ENCODE measurements at places on chromosomes 3 and 15.

DNA sequence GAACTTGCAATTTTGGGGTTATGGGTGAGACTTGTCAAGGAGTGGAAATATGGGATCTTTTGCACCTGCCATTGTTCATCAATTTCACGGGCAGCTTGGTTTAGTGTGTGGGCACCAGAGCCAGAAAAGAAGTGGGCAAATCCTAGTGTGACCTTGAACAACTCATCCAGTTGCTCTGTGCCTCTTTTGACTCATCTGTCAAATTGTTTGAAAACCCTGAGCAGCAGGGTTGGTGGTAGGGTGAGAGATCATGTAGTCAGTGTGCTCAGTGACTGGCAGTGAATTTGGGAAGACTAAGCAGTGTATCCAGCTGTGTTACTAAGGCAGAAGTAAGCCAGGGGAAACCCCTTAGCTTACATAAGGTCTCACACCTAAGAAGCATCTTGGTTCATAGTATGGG, 293.0 kb upstream of the TRIM42 start:
- peak; percentile 16 for DNase-seq

GRCh38 chr3:184134746-184135148, 411 bp upstream of the EIF2B5 start:
- DNase-seq, result no peak

- no peak for DNase-seq
Observed at GRCh38 chr3:56874269-56874668, 72.5 kb upstream of the ARHGEF3 start.

DNA sequence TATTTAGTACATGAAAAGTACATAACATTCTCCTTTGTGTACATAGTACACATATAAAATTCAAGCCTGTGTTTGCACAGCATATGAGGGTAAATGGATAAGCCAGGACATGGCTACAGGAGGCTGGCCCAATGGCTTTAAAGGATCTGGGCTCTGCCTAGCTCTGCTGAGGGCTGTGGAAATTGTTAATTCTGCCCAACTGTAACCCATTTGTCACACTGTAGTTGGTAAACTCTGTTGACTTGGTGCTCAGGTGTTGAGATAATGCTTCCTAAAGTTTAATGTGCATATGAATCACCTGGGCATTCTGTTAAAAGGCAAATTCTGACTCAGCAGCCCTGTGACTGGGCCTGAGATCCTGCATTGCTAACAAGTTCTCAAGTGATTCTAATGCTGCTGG, 196.5 kb upstream of the ZPLD1 start:
- DNase-seq, result peak; percentile 99

GRCh38 chr3:184352149-184352785, 9.1 kb downstream of the CLCN2 start:
- no peak for DNase-seq

- DNase-seq, result no peak
Observed at GRCh38 chr3:148916132-148916531, 51.0 kb downstream of the CPA3 start.

GRCh38 chr15:43410572-43411214, 39.8 kb downstream of the TUBGCP4 start:
- DNase-seq, result peak; percentile 39

DNA sequence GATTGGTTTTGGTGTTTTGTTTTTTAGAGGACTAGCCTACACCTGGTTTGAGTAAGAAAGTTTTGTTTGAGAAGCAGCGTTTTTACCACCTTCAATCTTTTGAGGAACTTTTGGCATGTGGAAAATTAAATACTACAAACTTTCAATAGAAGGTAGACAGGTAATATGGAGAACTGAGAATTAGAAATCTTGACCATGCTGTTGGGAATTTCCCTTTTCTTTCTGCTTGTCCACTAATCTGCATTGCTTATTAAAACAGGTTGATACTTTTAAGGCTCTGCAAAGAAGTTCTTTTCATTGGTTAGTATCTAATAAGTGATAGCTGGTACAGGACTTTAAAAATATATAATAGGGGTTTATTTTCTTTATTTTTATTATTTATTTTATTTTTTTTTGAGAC, 31.9 kb downstream of the UBE2E1 start:
- no peak for DNase-seq

GRCh38 chr3:123442125-123442524, 6.8 kb downstream of the ADCY5 start:
- no peak for DNase-seq

GRCh38 chr3:172557515-172558220, 34.4 kb upstream of the TNFSF10 start:
- DNase-seq, result peak; percentile 89

- DNase-seq, result no peak
Observed at GRCh38 chr3:100396967-100397366, 3.9 kb downstream of the TOMM70 start.

DNA sequence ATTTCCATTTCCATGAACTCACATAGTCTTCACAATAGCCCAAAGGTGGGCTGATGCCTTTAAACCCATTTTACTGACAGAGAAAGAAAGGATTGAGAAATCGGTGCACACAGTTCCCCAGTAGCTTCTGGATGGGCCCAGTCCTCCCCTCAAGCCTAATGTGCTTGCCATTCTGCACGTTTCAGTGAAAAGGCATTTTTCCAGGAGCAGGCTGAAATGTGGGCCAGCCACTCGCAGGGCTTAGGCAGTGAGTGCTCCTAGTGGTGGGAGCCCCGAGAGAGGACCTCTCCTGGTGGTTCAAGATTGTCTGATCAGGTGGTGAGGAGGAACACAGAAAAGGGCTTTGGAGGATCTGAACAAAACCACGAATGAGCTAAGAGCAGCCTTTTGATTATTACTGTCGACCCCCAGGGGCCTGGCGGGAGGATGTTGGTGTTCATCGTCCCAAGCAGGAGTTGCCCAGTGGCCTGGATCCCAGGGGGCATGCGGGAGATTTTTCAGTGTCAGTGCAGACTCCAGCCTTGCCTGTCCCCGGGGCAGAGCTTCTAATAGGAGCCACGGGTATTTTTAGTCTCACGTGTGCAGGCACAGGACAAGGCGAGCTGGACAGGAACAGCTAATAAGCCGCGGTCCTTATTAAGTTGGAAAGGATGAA, 8.7 kb upstream of the KY start:
- no peak for DNase-seq

DNA sequence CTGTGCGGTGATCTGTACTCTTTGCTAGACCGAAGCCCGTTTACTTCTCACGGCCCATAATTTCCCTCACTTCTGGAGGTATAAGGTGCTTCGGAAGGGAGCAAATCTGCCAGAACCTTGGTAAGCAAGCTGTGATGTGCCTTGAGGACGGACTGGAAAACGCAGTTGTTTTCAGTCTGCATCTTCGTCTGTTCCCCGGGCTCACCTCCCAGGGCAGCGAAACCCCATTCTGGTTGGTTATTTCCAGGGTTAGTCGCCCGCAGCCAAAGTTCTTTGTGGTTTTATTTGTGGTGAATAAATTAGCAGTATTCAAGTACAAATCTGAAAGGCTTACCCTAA, 401 bp downstream of the RAMAC start:
- peak; percentile 20 for DNase-seq

Data from bronchial epithelial cell (primary cell).